ENCODE measurements at places on chromosomes 7 and 10.

DNA sequence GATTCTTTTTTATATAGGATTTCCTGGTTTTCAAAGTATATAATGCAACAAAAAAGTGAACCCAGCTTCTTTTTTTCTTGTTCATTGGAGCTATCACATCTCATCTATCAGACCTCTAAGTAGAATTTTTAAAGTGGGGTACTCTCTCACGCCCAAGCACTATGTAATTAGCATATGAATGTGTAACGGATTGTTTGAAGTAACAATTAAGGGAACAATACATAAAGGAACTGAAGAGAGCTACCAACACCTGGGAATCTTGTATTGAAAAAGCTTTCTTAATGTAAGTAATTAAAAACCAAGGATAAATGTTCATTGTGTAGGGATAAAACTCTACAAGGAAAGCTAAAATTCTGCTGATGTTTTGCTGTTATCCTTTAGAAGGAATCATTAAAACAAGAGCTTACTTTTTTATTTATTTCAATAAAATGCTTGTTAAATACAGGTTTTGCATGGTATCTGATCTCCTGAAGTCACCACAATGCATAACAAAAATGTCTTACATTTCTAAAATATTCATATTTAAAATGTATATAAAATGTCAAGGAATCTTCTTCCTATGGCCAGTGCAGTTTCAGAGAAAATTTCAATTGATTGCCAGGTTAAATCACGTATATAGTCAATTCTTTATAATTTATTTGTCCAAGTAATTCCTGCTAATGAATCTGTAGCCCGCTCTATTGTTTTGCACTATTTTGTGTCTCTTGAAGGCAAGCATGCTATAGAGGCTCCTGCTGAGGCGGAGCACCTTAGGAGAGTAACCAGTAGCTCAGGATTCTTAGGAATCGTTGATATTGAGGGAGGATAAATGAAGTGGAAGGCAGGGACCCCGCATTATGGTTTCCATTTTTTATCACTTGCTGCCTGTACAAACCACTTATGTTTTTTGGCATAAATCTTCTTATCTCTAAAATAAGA is 51.6 kb downstream of the PTPRZ1 start:
- no peak for DNase-seq

DNA sequence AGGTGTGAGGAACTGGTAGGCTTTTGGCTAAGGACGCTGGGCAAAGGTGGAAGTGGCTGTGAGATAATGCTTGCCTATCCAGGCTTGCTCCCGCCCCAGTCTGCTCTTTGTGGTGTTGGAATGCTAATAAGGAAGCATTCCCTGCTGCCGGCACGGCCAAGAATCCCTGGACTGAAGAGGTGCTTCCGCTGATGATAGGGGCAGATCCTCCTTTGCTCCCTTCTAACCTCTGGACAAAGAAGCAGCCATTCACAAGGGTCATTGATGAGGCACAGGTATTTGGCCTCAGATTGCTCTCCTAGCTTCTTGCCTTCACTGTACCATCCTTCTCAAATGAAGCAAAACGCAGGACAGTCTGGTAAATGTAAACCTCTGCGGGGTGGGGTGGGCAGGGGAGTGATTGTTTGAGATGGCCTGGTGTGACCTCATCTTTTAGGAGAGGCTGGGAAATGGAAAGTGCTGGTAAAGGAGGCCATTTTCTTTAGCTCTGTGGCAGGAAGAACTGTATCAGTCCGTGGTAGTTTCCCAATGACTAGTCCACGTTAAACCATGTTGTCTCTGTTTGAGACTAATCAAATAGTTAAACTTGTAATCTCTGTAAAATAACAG is 1.7 kb downstream of the PGAM1 start:
- no peak for DNase-seq

DNA sequence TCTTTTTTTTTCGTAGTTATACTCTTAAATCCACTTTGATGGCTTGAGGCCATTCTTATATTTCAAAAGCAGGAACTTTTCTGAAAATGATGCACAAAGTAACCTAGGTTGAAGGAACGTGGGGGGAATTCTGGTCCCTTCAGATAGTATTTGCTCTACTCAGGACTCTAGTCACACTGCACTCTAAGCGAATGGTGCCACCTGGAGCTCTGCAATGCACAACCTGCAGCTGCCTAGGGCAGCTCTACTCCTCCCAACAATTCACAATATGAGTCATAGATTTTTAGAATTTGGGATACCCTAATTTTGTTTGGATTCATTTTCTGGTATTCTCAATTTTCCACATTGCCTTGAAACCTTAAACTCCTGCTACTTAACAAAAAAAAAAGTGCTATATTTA is 17.3 kb downstream of the SYPL1 start:
- DNase-seq = no peak

DNA sequence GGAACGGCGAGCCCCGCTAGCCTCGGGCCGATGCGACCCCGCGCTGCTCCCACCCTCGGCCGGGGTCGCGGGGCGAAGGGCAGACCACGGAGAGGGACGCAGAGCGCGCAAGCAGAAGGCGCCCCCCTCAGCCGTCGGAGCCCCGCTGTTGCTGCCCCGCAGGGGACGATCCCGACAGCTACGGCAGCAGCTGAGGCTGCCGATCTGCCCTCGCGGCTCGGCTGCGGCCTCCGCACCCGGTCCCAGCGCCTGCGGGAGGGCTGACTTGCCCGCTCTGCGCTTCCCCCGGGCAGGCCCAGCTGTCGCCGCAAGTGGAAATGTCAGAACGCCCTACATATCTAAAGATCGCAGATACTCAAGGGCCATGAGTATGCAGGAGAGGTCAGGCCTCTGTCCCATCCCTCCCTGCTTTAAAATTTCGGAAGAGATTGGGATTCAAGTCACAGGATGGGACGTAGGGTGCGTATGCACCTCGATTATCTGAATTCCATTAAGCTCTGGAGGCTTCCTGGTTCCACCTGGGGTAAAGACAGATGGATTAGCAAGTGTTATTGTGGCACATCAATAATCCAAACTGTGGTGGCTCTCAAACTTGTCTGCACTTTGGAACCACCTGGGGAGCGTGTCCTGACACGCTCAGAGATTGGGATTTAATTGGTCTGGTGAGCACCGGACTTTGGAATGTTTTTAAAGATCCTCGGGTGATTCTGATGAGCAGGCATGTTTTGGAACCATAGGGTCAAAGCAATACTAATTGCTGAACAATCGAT is at the start of gene CRPPA:
Gene CRPPA, minus strand, starts transcription at position 206 of the 770 bp plus-strand sequence. CDS start 216 bp downstream, outside the sequence.
- DNase-seq = no peak

- DNase-seq = no peak
These were observed 174.0 kb upstream of the TCF7L2 start for GRCh38 chr10:112775892-112776674.

GRCh38 chr7:92156990-92157389 is 22.0 kb downstream of the LRRD1 start:
- DNase-seq = no peak

DNA sequence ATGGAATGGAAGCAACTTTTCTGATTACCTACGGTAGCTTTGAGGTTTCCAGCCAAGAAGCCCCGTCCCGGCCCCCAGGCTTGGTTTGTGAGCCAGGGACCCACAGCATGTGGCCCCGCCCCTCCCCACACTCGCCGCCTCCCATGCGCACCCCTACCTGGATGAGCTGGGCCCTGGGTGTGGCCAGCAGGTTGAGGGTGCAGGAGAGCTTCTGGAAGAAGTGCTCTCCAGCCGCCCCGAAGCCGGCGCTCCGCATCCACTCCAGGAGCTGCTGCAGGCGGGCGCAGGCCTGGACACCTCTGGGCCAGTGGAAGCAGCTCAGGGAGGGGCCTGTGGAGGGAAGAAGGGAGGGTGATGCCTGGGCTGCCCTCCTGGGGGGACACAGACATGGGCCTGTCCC is 39.7 kb downstream of the AP5Z1 start:
- no peak for DNase-seq

DNA sequence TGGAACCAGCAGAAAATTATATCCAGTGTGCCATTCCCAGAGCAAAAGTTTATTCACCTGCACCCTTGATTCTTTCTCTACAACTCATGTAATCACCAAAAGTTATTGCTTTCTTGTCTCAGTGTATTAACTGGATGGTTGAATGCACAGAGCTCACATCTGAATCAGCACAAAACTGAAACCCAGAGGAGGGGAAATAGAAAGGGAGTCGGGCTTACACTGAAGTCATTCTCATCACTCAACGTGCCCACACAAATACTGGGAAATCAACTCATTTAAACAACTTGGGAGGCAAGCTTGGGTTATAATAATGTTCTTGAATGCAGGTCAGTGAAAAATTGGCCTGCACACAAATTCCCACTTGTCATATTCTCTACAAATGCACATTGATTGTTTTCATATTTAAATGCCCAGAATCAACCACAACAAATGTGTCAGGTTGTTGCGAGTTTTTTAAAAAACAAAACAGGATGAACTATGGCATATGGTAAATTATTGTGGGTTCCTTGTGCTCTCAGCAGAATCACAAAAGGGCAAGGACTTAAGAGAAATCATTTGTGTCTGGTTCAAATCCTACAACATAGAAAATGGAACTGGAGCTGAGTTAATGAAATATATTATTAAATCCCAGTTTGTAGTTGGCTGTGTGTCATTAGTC is 125.9 kb upstream of the NOBOX start:
- no peak for DNase-seq

DNA sequence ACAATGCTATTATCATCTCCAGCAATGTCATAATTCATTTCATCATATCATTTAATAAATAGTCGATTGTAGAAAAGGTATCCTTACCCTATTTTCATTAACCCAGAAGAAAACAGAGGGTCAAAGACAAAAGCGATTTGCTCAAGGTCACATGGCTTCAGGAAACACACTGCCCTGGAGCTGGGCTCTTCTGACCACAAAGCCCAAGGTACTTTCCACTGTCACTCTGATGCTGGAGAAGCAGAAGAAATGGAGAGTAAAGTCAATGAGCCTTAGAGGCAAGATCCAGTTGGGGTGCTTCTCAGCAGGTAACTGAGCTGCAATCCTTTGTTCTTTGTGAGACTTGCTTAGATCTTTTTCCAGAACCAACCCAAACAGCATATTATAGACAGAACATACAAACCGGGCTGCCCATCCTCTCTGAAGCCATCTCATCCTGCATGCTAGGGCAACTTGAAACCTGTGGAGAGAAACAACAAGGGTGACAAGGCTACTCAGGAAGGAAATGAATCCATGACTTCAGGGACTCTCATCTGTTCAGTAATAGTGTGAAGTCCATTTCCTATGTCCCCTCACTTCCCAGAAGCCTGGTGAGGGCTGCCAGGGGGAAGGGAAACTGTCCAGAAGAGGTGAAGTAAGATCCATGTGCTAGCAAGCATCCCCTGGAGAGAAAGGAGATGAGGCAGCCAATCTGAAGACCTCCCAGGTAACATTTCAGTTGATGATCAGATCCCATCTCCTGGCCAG is 148.6 kb upstream of the SVIL start:
- no peak for DNase-seq

DNA sequence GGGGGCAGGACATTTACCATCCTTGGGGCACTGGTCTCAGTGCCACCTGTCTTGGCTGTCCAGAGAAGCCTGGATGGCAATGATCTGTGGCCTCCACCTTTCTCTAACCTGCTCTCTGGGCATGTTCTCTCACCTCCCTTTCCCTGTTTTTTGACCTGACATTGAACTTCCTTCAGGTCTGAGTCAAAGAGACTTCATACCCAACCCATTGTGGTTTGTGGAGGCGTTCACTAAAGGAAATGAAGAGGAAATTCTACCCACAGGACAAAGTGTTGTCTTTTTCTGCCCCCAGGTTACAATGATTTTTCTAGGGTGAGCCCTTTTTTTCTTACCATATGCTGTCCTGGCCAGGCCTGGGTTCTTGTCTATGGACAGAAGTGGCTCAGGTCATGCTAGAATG is 76.6 kb downstream of the CYP26A1 start:
- no peak for DNase-seq

DNA sequence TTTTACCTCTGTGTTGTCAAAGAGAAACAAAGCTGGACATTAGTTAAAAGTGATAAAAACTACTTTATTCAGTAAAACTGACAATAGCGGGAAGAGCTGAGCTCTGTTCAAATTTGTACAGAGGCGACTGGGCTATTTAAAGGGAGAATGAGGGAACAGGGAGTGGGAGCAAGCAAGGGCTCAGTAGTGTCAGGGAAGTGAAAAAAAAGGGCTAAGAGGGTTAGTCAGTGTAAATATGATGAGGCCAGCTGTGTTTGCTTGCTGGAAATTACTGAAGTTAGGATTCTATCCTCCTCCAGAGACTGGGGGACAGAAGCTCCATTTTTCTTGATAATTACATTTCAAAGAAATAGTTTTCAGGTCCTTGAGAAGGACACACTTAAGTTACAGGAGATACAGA is 232.5 kb downstream of the SH2D4B start:
- no peak for DNase-seq

Measured in NCI-H187 treated with DMSO at 0.1 percent for 48 hours (cell line).